Muscle of arm (tissue), 14 donors: ENCODE measurements at places on chromosomes 11 and 22.

DNA sequence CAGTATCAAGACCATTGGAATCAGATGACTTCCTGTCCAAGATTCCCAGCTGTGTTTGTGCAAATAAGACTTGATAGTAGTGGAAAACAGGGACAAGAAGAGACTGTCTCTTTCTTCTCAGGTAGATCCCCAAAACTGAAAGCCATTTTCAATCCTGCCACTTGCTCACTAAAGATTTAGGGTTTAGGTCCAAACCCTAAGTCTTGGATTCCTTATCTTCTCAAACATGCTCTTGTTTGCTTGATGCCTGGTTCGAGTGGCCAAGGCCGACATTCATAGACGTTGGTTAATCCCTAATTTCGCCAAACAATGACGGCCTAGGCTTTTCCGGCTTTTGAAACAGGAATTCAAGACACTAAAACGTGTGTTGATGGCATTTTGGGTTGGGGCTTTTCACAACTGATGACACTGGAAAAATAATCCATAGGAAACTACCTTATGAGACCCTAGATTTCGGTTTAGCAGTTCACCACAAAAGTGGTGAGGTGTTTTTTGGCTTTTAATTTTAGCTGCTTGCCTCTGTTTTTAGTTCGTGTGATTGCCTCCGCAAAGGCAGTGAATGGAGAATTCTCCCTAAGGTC, 1.0 kb upstream of the GTPBP1 start:
- DNase-seq: no peak

DNA sequence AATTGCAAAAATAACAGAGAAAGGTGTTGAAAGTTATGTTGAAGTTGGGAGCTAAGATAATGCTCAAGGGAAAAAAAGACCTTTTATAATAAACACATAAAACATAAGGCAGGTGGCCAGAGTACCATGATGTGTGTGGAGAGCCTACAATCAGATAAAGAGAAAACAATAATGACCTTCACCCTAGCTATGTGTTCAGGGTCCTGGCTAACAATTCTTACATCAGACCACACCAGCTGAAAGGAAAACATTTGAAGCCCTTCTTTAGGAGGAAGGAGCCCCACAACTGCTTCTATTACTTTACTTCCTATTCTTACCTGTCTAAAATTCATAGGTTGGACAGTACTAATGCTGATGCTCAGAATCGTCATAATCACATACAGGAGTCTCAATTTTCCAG, 2.5 kb downstream of the TSG101 start:
- no peak for DNase-seq

- DNase-seq: no peak
Measured at GRCh38 chr11:58023435-58023931, at the start of gene OR9Q1. OR9Q1 (plus strand) TSS chr11:58023881; CDS start chr11:58179445, 155,564 bp downstream.

DNA sequence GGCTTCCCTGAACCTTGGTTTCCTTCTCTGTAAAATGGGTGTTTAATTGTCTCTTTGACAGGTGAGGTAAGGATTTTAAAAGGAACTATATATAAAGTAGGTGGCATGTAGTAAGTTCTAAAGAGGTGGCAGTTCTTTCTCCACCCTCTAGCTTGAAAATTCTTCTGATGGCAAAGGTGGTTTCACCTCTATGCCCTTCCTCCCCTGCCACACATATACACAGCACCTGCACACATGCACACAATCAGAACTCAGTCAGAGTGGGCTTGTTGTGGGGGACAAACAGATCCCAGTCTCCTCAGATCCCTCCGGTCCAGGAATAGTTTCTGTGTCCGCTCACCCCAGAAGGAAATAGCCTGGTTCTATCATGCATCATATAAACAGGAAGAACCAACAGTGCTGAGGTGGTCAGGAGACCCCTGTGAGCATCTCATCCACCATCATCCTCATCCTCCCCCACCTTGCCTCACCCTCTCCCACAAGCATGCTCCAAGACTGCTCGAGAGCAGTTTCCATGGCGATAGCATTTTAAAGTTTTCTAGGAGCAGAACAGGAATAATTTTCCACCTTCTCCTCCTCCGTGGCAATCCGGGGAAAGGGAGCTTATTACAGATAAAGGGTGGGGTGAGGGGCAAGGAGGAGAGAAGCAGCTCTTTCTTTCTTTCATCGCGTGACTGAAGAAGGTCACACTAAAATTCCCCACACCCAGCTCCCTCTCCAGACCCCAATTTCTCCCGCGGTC, 123.6 kb downstream of the CHST1 start:
- no peak for DNase-seq

DNA sequence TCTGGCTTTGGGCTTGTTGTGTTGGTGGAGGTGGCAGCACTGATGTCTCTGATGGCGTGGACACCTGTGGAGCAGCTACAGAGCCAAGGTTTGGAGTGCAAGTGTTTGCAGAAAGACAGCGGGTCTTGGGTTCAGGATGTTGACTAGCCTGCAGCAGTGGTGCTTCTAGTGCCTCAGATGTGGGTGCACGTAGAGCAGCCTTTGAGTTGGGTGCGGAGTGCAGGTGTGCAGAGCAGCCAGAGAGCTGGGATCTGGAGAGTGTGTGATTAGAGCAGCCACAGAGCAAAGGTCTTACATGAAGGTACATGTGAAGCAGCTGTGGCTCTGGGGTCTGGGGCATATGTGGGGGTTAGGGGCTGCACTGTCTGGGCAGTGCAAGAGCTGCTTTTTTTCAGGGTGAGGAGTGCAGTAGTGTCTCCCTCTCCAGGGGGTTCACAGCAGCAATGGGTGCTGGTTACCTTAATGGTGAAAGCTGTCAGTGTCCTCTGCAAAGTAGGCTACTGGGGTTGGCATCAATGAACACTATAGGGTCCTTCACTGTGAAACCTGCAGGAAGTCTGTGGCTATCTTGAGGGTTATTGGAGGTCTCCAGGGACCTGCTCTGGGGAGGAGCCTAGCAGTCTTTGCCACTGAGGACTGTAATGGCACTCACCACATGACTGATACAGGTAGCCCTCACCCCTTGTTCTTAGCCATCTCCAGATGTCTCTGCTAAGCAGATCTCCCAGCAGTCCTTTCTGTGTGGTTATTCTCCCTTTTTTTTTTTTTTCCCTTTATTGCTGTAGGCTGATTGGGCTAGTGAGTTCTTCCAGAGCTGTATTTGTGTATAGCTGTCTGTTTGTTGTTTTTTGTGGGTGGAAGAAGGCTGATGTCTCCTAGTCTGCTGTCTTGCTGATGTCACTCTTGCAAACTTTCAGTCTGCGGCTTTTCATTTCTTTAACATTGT, 14.3 kb downstream of the BIRC2 start:
- DNase-seq: no peak
